ENCODE measurements at places on chromosomes 12 and 14.

GRCh38 chr12:108214486-108214885, 85.4 kb downstream of the WSCD2 start:
- ATAC-seq = no peak

DNA sequence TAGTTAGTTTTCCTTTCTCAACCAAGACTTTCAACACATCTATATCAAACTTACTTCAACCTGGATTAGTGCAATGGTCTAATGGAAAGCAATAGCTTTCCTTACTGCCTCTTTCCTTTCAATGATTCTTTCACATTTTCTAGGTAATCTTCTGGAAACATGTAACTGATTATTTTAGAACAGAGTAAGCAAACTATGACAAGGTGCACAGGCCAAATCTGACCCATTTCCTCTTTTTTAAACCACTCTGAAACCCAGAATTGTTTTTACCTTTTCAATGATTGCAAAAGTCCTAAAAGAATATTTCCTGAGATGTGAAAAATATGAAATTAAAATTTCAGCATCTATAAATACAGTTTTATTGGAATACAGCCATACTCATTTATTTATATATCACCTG, 81.6 kb upstream of the TMTC2 start:
- no peak for ATAC-seq

DNA sequence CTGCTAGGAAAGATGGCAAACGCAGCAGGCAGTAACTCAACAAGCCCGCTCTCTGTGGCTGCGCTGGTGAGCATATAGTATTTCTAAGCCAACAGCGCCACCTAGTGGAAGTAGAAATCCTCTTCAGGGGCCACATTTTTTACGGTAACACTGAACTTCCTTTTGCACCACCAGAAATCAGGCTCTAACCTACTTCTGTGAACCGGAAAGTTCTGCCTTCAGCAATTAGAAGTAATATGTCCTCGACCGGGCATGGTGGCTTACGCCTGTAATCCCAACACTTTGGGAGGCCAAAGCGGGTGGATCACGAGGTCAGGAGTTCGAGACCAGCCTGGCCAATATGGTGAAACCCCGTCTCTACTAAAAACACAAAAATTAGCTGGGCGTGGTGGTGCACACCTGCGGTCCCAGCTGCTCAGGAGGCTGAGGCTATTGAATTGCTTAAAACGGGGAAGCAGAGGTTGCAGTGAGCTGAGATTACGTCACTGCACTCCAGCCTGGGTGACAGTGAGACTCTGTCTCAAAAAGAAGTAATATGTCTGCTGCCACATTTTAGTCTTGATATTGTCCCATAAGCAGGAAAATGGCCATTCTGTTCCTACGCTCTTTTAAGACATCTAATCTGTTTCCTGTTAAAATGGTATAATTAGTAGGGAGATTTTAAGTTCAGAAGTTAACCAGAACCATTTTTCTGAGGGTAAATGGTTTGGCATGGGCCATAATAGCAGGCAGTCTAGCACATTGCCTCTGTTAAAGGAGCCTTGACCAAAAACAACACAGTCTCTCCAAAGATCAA, 26.8 kb downstream of the APOBEC1 start:
- peak; percentile 86 for ATAC-seq

GRCh38 chr12:21613931-21614330, 9.3 kb upstream of the GYS2 start:
- ATAC-seq = no peak

- no peak for ATAC-seq
Measured at GRCh38 chr12:78645956-78646355, 218.6 kb upstream of the SYT1 start.

GRCh38 chr14:104221636-104222369, 83.4 kb downstream of the KIF26A start:
- ATAC-seq = peak; percentile 34

DNA sequence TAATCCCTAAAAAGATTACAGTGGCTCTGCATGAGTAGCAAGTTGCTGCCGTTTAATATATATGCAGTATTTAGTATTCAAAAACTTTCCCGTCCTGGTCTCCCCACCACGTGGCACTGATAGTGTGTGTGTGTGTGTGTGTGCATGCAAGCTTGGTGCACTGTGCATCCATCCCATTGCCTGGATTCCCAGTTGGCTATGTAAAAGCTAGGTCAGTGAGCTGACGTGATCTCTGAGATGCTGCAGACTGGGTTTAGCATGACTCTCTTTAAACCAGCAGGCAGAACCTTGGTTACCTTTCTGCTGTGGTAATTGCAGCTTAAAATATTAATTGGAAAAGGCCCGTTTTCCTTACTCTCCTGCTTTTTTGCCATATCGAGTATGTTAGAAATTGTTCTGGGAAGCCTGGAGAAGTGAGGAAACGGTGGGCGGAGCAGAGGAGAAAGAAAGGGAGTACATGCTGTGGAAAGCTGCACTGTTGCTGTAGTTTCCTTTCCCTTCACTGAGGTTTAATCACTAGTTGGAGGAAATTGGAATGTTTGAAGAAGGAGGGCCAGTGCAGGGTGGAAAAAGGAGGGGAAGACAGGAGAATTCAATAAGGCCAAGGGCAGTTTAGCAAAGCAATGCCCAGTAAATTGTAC, 4.0 kb upstream of the CNTN1 start:
- ATAC-seq = no peak

DNA sequence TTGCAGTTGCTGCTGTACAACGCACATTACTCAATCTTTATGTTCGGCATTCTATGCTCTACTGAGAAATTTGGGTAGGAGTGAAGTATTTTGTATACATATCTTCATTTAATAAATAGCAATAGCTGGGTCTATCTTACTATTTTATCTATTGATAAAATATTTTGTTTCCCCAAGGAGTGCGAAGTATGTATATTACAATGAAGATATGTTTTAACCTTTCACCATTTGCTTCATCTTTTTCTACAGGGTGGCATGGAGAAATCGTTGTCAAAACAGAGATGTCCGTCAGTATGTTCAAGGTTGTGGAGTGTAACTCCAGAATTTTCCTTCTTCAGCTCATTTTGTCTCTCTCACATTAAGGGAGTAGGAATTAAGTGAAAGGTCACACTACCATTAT, 4.7 kb downstream of the LYZ start:
- no peak for ATAC-seq

DNA sequence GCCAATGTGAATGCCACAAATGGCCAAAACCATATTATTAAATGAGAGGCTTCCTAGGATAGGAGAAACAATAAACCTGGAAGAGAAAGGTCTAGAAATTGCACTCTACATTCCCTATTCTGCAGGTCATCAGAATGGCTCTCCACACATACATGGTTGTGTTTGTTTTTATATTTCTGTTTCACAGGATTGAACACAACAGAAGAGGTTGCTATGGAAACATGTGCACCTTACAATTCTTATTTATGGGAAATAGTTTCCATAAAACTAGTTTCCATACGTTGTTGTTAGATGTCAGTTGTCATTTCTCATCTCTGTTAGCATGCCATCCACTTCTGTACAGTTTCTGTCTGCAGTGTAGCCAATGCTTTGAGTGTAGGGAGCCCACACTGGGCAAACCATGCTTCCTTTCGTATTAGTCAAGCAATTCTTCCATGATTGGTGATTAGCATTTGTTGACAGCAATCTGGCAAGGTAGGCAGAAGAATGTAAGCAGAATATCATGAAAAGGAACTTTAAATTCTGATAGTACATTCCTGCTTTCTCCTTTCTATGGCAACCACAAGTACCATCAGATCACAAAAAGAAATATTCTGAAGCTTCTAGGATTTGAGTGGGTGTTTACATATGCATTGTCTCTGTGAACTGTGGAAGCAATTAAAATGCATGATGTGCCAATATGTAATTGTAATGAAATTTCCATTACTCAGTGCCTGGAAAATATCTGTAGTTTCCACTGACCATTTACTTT, 141.6 kb upstream of the AVPR1A start:
- no peak for ATAC-seq

GRCh38 chr12:118190266-118190665, 54.3 kb downstream of the PEBP1 start:
- no peak for ATAC-seq

DNA sequence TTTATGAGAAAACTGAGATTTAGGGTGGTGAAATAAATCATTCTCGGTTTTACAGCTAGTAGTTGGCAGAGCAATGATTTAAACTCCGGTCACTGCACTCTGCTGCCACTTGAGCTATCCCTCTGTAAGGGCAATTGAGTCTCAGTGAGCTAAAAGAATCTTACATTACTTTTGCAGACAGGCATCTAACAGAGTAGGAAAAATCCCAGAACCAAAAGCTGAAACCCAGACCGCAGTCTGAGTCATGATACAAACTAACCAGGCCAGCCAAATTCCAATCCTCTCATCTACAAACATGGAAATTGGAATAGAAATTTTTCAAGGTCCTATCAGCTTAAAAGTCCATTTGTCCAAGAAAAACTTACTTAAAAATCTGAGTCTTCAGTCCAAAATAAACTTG, 73.7 kb downstream of the ANKS1B start:
- ATAC-seq = no peak

DNA sequence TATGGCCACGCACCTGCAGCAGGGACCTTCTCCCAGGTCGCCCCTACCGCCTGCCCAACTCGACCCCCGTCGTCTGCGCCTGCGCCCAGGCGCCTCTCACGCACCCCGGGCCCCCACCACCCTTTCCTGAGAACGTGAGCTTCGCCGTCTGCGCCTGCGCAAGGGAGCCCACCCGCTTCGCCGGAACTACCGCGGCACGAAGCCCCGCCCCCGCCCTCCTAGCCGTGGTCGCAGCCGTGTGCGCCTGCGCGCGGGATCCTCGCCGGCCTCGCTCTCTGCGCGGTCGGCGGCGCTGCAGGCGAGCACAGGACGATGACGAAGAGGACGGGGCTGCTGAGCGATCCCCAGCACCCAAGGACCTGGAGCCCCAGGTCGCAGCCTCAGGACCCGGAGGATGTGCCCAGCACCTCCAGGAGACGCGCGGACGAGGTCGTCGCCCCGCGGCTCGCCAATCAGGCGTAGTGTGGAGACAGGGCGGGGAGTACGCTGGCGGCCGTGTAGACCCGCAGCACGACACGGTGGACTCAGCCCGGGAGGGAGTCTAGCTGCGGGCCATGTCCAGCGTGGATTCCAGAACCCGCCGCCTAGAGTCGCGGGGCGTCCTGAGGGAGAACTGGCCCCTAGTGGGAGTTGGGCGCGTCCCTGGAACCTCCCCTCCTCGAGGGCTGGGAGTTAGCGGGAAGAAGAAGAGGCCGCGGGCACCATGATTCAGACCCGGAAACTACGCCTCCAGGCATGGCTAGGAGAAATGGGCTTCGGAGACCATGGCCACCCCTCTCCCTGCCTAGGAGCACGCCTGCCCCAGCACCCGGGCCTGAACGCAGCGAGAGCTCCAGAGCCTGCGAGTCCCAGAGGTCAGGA, 1120.8 kb upstream of the TMEM132C start:
- ATAC-seq = no peak

DNA sequence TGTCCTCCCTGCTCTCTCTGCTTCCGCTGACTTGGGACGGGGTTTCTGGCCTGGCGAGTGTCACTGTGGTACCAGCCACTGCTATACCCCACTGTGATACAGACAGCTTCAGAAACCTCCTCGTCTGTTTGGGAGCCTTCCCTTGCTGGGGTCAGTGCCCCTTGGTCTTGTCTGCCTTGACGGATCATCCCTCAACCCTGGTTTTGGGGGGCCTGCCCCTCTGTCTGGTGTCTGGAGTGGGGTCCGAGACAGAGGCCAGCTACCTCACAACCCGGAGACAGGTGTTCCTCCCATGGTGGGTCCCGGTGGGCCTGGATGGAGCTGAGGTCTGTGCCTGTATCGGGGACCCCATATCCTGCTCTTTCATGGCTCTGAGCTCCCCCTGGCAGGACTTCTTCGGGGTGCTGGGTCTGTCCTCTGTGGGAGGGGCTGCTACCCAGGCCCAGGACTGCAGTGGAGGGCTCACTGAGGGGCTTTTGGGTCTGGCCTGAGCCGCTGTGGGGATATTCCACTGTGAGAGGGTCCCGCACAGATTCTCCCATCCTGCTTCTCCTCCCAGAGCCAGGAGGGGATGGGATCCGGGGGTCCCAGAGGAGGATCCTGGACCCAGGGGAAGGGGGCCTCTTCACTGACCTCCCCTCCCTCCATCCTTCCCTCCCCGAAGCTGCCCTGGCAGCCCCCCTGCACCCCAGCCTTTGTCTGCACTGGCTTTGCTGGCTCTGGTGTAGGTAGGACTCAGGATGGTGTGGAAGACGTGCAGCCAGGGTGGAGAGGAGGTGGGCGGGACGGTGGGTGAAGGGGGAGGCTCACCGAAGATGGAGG, 365.5 kb downstream of the TMEM121 start:
- ATAC-seq = no peak

GRCh38 chr12:31897781-31898503, 61.3 kb upstream of the RESF1 start:
- peak; percentile 49 for ATAC-seq

Measured in stimulated activated memory B cell treated with anti-CD40 and anti-IgM and Interleukin-4, amounts not matched to agents 10 μg/mL and 1 μg/mL and 100 μg/mL, for 72 hours (primary cell).